ENCODE measurements at places on chromosomes 6 and 20. TPM values are rescaled to one million over a fixed set of nuclear protein-coding genes. Genes with fewer than 3 reads are reported as not detected.

The CFB gene
- polyA plus RNA-seq: 4.8 TPM

The ZBTB46 gene
- polyA plus RNA-seq: 16.4 TPM

The OARD1 gene
- 33.4 TPM for polyA plus RNA-seq

The TPD52L1 gene
- 33.9 TPM for polyA plus RNA-seq

The GPR63 gene
- 0.73 TPM for polyA plus RNA-seq

The CPNE5 gene
- polyA plus RNA-seq: 22.9 TPM

DNA sequence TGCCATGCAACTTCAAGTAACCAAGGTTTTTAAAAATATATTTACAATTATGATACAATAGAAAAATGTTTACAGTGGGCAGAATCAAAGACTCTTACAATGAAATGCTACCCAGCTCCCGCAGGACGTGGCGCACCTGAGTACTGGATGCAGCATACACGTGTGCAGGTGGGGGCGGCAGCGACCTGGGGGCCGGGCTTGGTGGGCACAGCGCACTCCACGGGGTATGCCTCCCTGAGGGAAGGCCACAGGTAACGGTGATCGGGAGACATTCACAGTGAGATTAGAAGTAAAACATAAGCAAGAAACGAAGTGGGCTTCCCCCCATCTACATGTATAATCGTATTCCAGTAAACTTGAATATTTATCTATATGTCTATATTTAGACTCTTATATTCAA is 54.2 kb downstream of the WDR27 start:
- no peak for DNase-seq

DNA sequence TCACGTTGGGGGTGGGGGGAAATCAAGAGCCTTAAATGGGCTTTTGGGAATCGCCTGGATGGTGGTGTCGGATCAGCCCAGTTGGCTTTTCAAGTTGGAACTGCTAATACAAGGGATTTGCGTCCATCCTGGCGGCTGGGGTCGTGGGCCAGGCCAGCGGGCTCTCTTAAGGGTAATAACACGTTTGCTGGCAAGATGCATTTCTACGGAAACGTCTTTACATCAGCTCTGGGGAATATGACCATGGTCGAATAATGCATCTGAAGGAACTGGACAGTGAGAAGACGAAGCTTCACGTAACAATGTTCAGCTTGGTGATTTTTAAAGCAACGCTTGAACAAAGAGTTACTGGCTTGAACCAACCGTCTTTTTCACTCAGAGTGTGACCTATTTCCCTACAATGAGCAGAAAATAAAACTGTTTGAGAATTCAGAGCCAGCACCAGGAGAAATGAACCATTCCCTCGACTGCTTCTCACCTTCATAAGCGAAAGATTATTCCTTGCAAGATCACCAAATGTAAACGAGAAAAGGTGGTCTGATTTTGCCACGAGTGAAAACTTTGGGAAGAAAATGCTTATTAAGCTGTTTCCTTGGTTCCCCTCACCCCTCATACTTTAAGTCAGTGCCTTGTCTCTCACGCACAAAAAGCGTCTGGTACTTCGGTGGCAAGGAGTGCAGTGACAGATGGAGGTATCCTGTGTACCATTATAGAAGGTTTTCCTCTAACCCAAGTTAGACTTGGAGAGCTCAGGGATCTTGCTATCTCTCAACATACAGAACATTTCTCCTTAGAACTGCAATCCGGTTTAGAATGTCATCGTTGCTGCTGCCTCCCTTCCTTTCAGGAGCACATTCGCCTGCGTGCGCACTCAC is 1.4 kb upstream of the MARCKS start:
- DNase-seq: peak; percentile 90

GRCh38 chr6:169793408-169793807 is 42.0 kb downstream of the ERMARD start:
- no peak for DNase-seq

GRCh38 chr6:156780962-156781853 is 4.0 kb downstream of the ARID1B start:
- DNase-seq: peak; percentile 51

- DNase-seq: peak; percentile 18
These were observed 141.5 kb upstream of the PDE10A start for GRCh38 chr6:165804331-165805066.

DNA sequence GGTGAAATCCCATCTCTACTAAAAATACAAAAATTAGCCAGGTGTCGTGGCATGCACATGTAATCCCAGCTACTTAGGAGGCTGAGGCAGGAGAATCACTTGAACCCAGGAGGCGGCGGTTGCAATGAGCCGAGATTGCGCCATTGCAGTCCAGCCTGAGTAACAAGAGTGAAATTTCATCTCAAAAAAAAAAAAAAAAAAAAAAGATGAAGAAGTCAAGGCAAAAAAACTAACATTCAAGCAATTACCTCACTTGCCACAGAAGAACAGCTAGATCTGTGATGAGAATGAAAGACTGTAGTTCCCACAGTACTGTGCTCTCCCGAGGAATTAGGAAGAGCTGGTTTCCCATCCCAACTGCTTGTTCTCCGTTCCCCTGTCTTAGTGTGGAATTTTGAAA is 144.7 kb upstream of the ECI2 start:
- DNase-seq: no peak

GRCh38 chr6:90285042-90285481 is 11.6 kb downstream of the BACH2 start:
- no peak for DNase-seq

DNA sequence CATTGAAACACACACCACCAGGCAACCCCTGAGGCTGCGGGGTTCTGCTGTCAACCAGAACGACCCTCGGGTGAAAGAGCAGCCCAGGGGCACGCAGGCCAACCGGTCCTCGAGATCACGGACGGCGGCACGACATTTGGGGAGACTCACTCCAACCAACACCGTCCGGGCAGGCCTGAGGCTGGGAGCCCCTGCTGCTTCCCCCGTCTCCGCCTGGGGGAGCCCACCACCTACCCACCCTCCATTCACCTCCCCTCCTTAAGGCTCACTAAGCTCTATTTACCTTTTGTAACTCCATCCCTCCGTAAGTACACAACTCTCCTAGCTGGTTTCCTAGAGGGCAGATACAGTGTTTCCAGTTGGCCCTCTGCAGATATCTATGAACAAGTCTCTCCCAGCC is 971.3 kb upstream of the DEFB115 start:
- no peak for DNase-seq

DNA sequence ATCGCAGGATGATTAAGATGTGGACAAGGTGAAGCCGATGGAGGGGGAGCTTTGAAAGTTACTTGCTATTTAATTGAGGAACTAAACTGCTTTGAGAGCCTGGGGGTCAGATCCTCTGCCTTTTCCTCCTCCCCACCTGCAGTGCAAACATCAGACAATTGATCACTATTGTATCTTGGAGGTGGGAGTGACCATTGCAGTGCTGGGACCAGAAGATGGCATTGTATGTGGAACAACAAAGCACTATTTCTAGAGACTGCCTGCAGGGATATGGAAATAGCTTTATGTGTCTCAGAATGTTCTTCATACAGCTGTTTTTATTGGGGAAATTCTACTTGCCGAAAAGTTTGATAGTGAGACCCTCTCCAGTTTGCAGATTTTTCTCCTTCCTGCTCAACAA is 4.2 kb downstream of the MOG start:
- DNase-seq: no peak

DNA sequence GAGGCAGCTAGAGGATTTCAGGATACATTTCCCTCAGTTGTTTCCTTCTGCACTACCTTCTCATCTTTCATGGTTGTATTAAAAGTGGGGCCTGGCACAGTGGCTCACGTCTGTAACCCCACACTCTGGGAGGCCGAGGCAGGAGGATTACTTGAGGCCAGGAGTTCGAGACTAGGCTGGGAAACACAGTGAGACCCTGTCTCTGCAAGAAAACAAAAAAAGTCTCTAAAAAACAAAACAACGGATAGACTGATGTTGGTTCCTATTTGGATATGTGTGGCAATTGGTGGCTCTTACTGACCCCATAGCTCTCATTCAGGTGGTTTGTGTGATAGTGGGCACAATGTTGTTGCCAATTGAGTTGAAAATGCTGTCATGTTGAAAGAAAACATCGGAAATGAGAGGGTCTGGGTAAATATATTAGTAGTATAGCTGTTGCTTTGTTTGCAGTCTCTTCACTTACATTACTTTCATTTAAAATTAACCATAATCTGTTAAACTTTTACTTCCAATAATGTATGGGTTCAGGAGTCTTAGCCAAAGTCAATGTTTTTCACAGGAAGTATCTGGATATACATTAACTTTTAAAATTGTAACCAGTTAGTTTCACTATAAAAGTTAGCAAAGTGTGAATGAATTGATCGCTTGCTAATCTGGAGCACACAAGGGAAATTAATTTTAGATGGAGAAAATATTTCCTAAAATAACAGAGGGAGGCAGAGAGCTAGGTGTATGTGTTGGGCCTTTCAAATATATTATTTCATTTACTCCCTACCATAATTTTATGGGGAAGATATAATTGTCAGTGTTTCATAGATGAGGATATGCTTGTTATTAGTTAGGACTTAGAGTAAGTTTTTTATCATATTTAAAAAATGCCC is 31.1 kb downstream of the UTRN start:
- no peak for DNase-seq

Data from brain (organoid and tissue), 16 donors.